Right ventricle myocardium inferior (tissue), 1 donor: ENCODE measurements at places on chromosomes 16 and 17. TPM values are rescaled to one million over a fixed set of nuclear protein-coding genes. Genes with fewer than 3 reads are reported as not detected.

DNA sequence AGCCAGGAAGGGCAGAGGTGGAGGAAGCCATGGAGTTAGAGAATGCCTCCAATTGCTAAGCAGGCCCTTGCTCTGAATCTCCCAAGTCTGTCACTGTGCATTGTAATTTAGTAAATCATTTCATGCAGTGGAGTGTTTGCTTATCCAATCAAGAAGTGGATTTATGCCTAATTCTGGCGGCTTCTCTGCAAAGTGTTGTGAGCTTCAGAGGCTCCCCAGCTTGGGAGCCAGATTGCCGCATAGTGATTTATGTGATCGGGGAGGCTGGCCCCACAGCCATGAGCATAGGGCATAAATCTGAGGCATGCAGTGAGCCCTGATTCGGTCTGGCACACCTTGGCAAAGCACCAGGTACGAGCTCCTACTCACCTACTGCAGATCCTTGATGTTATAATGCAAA, 520.8 kb downstream of the HS3ST4 start:
- DNase-seq, result no peak

DNA sequence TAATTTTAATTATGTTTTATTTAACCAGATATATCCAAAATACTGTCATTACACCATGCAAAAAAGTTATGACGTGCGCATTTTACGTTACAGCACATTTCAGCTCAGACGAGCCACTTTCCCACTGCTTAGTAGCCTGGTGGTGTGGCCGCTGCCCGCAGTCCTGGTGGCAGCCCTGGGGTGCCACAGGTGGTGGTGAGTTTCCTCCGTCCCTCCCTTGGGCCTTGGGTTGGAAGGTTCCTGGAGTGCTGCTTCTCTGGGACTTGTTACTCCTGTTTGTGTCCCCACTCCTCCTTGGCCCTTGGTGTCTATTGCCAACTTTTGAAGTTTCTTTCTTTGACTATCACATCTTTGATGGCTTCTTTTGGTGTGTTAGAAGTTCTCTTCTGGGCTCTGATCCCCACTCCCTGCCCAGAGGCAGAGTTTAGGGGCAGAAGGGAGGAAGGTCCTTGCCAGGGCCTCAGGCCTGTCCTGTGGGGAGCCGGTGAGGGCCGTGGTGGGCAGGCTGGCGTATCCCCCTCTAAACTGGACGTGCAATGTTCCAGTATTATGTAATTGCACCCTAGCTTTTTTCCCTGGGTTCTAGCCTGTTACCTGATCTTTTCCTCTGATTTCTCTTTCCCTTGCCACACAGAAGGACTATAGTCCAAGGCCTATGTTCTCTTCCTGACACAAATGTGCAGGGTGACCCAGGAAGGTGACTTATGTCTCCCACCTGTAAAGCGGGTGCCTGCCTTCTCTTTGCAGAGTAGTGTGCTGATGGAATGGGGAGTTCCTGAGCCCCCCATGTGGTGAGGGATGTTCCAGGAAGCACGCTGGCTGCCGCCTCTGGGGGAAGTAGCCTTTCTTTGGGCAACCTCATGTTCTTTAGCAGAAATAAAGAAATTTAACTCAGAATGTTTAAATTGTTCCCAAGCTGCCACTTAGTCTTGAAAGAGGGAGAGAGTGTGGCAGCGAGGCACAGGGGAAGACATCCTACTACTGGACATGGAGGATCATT, 8.4 kb downstream of the MPRIP start:
- no peak for DNase-seq

GRCh38 chr17:34306466-34306865, 12.8 kb upstream of the CCL8 start:
- DNase-seq, result no peak

GRCh38 chr16:35150805-35151312, 1691.4 kb downstream of the TP53TG3F start:
- DNase-seq, result no peak

- DNase-seq, result peak; percentile 43
Measured at GRCh38 chr17:81382851-81383250, 12.4 kb upstream of the BAHCC1 start.

DNA sequence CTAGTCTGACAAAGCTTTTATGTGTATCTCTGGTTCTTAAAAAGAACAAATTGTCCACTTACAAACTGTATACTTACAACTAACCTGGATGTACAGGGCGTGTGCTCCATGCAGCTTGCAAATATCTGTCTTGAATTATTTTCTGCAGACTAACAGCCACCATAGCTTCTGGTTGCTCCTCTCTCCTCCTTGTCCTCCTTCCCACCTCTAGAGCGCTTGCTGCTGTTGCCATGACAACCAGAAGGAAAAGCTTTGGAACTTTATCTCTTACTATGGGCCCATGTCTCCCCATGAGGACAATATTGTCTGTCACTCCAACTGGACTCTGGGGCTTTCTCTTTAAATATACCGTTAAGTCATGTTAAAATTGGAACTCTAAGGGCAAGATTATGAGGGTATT, 71.5 kb upstream of the DHX40 start:
- DNase-seq, result no peak

Gene CYB5D1
- total RNA-seq, result 21.7 TPM

- peak; percentile 82 for DNase-seq
Measured at GRCh38 chr17:50148226-50149090, 2.0 kb downstream of the PPP1R9B start.

Gene CCDC43
- total RNA-seq, result 25.6 TPM

- DNase-seq, result no peak
Measured at GRCh38 chr17:56142325-56142724, 10.9 kb upstream of the ANKFN1 start.

Gene CACNG5
- not detected for total RNA-seq

DNA sequence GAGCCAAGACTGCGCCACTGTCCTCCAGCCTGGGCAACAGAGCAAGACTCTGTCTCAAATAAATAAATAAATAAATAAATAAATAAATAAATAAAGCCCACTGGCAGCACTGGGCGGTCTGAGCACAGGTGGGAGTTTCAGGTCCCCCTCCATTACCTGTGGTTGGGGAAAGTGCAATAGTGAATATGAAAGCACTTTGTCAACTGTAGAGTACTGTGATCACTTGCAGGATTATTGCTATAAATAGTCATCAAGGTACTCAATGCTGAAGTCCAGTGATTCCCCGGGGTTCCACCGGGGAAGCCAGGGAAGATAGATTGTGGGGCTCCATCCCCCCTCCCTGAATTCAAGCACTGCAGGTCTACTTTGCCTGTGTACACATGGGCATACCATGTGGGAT, 42.7 kb upstream of the CPNE2 start:
- peak; percentile 50 for DNase-seq

Gene ASIC2
- not detected for total RNA-seq

Gene ADAM11
- total RNA-seq, result 20.0 TPM

Gene TMED6
- not detected for total RNA-seq

DNA sequence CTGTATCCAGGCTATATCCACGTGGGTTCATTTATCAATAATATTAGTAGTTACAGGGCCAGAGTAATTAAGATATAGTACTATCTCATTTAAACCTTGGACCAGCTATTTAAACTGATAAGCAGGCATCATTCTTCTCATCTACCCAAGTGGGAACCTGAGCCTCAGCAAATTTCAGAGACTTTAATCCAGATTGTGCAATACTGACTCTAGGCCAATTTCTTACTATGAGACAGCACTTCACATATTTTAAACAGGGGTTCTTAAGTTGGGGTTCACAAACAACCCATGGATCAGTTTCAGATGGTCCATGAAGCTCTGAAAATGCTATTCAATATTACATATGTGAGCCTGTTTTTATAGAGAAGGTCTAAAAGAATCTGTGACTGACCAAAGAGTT, 302.7 kb upstream of the PSMD7 start:
- DNase-seq, result no peak

Gene SCGB1C2
- not detected for total RNA-seq

- no peak for DNase-seq
Measured at GRCh38 chr16:12532871-12533610, 270.6 kb downstream of the CPPED1 start.

Gene CRLF3
- 6.4 TPM for total RNA-seq

DNA sequence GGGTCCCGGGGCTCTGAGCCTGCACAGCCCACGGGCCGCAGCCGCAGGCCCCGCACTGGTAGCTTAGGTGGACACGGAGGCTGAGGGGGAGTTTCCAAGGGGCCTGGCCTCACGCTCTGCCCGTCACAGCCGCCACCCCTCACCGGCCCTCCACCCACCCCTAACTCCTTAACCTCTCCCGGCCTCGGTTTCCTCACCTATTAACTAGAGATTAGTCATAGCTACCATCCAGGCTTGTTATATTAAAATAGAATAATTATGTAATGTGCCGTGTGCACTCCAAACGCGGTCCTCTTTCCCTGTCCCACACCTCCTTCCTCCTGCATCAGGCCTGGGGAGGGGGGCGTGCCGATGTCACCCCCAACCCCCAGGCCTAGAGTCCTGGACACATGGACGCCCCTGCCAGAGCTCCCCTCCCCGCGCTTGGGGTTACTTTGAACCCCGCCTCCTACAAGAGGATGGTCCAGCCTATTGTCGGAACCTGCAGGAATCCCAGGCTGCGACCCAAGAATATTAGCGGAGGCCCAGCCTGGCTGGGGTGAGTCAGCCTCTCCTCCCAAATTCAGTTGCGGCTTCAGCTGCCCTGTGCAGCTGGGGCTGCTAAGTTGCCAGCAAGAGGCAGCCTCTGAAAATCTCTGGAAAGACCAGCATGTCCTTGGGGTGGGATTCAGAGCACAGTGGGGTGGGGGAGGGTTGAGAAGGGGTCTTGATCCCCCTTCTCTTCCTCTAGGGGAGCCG, 17.3 kb downstream of the SOCS3 start:
- DNase-seq, result peak; percentile 74

DNA sequence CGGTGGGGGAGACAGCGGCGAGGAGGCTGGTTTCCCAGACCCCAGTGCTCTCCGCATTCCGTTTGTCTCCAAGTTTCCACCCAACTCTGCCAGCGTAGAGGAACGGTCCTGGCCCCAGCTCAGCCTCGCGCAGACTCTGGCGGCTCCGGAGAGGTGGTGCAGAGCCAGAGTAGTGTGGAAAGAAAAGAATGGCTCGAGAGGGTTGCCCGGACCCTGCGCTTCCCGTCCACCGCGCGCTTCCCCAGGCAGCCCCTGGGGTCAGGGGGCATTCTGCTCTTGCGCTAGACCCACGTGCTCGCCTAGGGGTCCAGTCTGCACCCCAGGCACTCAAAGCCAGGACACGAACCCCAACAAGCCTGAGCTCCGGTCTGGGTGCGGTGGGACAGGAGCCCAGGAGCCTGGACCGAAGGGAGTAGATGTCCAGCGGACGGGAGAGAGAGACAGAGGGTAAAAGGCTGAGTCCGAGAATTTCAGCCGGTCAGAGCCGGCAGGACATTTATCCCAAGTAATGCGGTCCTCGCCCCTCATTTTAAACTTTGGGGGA, 3.8 kb downstream of the PMP22 start:
- peak; percentile 81 for DNase-seq

GRCh38 chr17:71975331-71975801, 145.5 kb upstream of the SOX9 start:
- DNase-seq, result peak; percentile 81

DNA sequence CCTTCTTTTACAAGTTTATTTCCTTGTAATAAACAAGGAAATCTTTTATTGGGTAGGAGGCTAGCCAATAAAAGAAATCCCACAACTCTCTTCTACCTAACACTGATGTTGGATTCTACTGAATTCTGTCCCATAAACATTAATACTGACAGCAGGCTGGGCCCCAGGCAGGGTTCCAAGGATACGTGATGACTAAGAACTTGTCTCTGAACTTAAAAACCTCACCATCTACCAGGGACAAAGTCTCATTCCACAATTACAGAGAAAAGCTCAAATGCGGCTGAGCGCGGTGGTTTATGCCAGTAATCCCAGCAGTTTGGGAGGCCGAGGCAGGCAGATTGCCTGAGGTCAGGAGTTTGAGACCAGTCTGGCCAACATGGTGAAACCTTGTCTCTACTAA, 64.9 kb downstream of the ARHGAP17 start:
- no peak for DNase-seq

Gene C1QTNF1
- 240 TPM for total RNA-seq

GRCh38 chr16:67731071-67731752, 12.1 kb upstream of the GFOD2 start:
- DNase-seq, result no peak

GRCh38 chr16:49442805-49443204, 69.2 kb downstream of the C16orf78 start:
- no peak for DNase-seq

DNA sequence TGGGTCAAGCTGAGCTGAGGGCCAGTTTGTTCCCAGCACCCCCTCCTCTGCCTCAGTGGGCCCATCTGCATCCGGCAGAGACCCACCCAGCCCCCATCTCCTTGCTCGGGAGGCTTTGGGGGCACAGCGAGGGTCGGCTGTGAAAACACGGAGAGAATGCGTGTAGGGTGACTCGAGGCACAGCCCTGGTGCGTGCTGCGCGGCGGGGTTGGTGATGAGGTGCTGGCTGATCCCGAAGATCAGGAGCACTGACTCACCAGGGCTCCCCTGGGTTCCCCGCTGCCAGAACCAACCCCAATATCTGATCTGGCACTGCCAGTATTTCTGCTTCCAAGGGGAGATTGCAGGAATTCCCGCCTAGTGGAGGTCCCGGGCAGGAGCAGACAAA, 7.5 kb upstream of the KRT17 start:
- no peak for DNase-seq

- no peak for DNase-seq
Measured at GRCh38 chr17:19319771-19320505, 42.6 kb downstream of the B9D1 start.

GRCh38 chr16:17939723-17940122, 396.8 kb downstream of the NPIPA8 start:
- DNase-seq, result no peak

- DNase-seq, result no peak
Measured at GRCh38 chr17:17636272-17636885, 44.9 kb upstream of the PEMT start.

- DNase-seq, result no peak
Measured at GRCh38 chr17:48113201-48113676, 5.7 kb downstream of the SNX11 start.

Gene MT4
- total RNA-seq, result not detected

GRCh38 chr17:36214918-36215317, 4.1 kb downstream of the CCL4L2 start:
- DNase-seq, result no peak

Gene TSEN54
- total RNA-seq, result 6.1 TPM

DNA sequence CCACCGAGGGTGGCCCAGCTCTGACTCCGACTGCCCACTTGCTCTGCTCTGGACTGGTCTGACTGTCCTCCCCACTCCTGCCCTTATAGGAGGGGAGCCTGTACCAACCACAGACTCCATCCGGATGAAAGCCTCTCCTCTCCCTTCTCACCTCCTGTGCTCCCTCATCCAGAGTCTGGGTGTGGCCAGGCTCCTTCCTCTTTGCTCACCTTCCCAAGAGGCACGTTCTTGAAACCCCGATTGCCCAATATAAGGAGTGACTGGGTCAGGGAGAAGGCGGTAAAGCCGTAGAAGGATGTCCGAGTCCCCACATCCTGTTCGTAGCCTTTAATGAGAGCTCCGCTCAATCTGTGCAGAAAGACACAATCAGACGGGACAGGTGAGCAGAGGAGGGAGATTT, 17.1 kb downstream of the ST6GALNAC1 start:
- no peak for DNase-seq

GRCh38 chr17:67999291-67999911, 3.1 kb upstream of the C17orf58 start:
- no peak for DNase-seq

DNA sequence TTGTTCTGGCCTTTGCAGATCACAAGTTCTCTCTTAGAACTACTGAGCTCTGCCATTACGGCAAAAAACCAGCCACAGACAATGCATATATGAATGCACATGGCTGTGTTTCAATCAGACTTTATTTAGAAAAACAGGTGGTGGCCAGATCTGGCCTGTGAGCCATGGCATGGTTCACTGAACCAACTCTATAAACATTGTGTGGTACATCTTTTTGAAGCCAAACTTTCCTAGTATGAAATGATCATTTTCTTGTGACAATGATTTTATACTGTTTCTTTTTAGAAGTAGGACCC, 65.9 kb upstream of the AMZ2 start:
- DNase-seq, result no peak
